ENCODE measurements at places on chromosomes 16 and 17. TPM values are rescaled to one million over a fixed set of nuclear protein-coding genes. Genes with fewer than 3 reads are reported as not detected.

- no peaks in the 10 kb centered on the region for H3K4me1 ChIP-seq
- no peak overlapping the region for H3K27ac ChIP-seq
- H3K27me3 ChIP-seq, result peaks cover 2% of the 10 kb centered on the region
- H3K36me3 ChIP-seq, result no peaks in the 10 kb centered on the region
These were observed 41.4 kb upstream of the ANKFN1 start for GRCh38 chr17:56111706-56112485.

DNA sequence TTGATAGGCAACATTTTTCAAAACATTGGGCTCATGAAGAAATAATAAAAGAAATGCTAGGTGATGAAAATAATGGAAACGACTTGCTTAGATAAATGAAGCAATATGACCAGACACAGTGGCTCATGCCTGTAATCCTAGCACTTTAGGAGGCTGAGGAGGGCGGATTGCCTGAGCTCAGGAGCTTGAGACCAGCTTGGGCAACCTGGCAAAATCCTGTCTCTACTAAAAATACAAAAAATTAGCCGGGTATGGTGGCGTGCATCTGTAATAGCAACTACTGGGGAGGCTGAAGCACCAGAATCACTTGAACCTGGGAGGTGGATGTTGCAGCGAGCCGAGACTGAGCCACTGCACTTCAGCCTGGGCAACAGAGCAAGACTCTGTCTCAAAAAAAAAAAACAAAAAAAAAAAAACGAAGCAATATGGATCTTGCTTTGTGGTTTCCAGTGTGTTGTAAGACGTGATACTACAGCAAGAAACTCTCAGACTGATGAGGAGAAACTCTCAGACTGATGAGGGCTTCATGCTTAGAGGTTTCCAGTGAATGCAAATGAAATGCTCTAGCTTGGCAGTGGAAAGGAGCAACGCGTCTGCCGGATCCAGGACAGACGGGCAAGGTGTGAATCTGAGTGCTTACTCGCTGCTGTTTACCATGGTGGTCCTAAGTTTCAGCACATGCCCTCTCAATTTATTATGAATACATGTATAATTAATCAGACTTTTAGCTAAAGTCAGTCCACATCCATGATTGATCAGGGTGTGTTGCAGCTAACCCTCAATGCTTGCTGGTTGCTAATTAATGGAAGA, 11.5 kb upstream of the IGF2BP1 start:
- no peaks in the 10 kb centered on the region for H3K36me3 ChIP-seq
- no peaks in the 10 kb centered on the region for H3K4me1 ChIP-seq
- no peak overlapping the region for H3K27ac ChIP-seq
- no peak for DNase-seq

DNA sequence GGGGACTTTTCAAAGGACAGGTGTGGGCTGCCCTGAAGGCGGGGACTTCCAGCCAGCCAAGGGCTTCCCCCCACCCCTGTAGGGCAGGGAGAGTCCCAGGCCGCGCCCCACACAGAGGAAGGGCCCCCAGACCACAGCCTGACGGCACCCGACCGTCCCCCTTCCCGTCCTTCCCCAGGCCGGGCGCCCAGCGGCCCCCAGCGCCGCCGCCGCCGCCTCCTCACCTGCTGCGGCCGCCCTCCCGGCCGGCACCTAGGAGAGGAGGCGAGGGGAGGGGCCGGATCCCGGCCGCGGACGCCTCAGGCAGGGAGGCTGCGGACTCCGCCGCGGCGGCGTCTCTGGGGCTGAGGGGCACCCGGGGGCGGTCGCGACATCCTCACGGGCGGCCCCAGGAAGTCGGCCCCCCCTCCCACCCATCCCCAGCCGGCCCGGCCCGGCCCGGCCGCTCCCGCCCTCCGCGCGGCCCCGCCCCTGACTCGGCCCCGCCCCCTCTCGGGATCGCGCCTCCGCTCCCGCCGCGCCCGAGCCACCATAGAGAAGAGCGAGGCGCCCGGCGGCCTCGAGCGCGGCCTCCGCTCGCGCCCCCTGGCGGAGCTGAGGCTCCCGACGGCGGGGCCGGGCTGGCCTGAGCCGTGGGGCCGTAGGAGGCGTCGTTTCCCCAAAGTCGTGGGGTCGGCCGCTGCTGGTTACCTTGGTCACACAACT, 25.5 kb upstream of the RFFL start:
- peaks cover 54% of the 10 kb centered on the region for H3K4me1 ChIP-seq
- H3K27me3 ChIP-seq, result no peaks in the 10 kb centered on the region
- DNase-seq, result peak; percentile 95
- peak overlapping the region; percentile 89 for H3K4me3 ChIP-seq
- peaks cover 2% of the 10 kb centered on the region for H3K36me3 ChIP-seq

DNA sequence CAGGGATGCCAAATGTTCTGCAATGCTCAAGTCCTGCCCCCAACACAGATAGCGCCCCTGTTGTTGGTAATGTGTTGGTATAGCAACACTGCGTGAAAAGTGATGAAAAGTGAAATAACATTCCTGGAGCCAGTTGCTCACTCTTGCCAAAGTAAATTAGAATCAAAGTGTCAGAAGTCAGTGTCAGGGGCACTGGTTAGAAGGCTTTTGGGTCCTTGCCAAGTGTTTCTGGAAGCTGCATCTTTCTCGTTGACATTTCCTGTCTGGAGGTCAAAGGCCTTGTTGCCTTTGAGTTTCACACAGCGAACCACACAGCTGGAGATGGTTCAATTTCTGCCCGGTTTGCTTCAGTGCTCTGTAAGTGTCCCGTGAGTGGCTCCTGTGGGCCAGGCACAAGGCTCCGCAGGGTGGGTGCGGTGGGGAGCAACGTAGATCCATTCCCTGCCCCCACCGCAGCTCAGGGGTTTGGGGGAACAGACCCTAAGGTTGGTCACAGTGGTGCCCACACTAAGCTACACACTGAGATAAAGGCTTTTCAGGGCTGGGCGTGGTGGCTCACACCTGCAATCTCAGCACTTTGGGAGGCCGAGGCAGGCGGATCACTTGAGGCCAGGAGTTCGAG, 3.6 kb upstream of the SLC16A5 start:
- no peak overlapping the region for H3K4me3 ChIP-seq
- peak; percentile 27 for DNase-seq
- no peaks in the 10 kb centered on the region for H3K36me3 ChIP-seq
- H3K4me1 ChIP-seq, result peaks cover 47% of the 10 kb centered on the region
- H3K27me3 ChIP-seq, result no peaks in the 10 kb centered on the region
- H3K27ac ChIP-seq, result no peak overlapping the region

DNA sequence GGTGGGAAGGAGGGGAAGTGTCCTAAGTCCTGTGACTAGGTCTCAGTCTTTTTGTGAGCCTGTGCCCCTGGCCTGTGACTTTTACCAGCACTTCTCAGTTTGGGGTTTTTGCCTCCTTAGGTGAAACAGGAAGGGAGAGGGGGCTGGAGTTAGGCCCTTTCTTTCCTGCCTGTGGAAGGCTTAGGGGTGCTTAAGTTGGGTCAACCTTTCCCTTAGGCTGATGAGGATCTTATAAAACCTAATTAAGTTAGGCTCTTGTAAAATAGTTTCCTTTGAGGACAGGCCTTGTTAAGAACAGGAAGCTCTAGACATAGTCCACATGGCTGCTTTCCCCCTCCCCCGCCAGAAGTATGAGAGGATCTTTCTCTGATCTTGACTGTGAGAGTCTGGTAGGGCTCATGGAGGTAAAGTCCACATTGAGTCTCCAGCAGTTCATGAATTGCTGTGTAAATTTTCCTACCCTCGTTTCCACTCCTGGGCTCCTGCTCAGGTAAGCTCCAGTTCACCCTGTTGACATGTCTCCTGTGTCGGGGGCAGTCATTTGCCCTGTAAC, 17.0 kb upstream of the DNASE1 start:
- H3K4me3 ChIP-seq, result no peak overlapping the region
- H3K4me1 ChIP-seq, result peaks cover 27% of the 10 kb centered on the region
- no peaks in the 10 kb centered on the region for H3K27me3 ChIP-seq
- H3K27ac ChIP-seq, result peak overlapping the region; percentile 83

DNA sequence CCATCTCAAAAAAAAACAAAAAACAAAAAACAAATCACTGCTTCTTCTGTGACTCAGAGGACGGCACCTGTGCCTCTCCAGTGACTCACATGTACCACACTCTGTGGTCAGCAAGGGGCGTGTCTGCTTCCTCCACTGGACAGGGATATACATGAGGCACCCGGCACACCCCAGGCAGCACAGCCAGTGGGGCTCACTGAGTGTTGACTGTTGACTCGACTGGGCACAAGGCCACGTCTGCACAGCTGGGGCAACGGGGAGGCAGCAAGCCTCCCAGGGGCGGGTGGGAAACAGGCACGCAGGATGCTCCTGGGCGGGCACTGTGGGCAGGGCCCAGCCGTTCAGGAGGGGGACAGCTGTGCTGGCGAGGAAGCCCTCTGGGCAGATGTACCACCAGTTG, 64.1 kb downstream of the TIMM22 start:
- no peaks in the 10 kb centered on the region for H3K27me3 ChIP-seq
- no peak overlapping the region for H3K27ac ChIP-seq
- peaks cover 28% of the 10 kb centered on the region for H3K36me3 ChIP-seq
- no peak overlapping the region for H3K4me3 ChIP-seq
- peak; percentile 62 for DNase-seq

GRCh38 chr16:66740010-66740409, 11.4 kb downstream of the DYNC1LI2 start:
- no peak overlapping the region for H3K4me3 ChIP-seq
- DNase-seq, result peak; percentile 48
- peaks cover 16% of the 10 kb centered on the region for H3K4me1 ChIP-seq
- no peak overlapping the region for H3K27ac ChIP-seq
- H3K36me3 ChIP-seq, result peaks cover 45% of the 10 kb centered on the region

DNA sequence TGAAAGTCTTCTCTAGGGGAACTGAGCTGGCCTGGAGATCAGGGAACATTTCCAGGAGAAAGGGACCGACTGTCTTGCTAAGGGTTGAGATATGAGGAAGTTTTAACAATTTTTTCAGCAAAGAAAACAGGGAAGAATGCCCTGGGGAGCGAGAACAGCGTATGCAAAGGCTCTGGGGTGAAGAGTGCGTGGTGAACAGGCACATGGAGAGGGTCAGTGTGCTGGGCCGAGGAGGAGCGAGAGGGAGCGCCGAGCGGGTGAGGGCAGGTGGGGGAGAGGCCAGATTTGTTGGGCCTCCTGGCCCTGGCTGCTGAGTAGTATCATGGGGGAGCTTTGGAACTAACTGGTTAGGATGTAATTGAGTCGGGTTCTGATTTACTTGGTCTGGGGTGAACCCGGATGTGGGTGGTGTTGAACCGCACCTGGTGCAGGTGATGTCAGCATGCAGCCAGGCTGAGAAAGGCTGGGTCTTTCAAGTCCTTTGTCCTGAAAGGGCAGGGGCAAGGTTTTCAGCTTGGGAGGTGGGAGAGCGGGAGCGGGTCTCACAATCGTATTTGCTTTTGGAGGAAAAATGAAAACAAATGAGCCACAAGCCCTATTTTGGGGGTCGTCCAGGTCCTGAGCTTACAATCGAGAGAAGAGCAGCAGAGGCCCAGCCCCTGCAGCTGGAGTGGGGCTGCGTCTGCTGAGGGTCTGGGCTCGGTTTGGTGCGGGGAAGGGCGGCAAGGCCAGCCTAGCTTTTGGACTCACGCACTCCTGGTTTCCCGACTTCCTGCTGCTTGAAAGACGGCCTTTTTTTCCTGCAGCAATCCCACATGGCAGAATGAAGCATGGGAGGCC, 11.1 kb upstream of the WFDC1 start:
- no peak overlapping the region for H3K27ac ChIP-seq
- DNase-seq, result no peak
- H3K4me1 ChIP-seq, result no peaks in the 10 kb centered on the region
- peaks cover 4% of the 10 kb centered on the region for H3K27me3 ChIP-seq
- H3K4me3 ChIP-seq, result no peak overlapping the region

GRCh38 chr16:86975445-86975844, 341.7 kb downstream of the C16orf95 start:
- H3K36me3 ChIP-seq, result no peaks in the 10 kb centered on the region
- H3K27ac ChIP-seq, result no peak overlapping the region
- no peak overlapping the region for H3K4me3 ChIP-seq
- peaks cover 6% of the 10 kb centered on the region for H3K27me3 ChIP-seq
- no peaks in the 10 kb centered on the region for H3K4me1 ChIP-seq

DNA sequence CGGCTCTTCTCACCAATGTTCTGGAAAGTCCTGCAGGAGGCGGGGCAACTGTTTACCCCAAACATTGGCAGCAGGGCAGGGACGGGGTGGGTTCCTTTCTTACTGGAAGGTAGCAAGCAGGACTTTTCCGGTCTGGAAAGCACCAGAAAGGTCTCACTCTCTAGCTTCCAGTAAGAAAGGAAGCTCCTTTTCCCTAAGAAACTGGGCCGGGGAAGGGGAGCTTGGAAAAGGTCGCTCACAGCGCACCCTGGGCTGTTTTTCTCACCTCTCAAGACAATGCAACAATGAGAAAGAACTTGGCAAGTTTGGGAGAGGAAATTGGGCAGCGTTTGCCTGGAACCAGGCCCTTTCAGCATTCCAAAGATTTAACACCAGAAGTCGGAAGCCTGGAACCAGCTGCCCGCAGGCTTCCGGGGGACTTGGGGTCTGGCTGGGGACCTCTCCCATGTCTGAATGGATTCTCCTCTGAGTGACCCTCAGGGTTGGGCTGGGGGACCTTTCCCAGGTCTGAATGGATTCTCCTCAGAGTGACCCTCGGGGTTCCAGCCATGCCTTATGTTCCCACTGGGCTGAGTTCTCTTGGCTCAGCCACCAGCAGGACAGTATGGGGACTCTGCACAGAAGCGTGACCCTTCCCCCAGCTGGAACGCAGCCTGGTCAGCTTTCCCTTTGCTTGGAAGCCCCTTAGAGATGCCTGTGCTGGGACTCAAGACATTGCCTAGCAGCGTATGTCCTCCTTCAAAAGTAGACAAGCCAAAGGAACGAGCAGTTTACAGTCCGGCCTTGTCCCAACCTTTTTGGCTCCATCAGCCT, 166.5 kb upstream of the PLCG2 start:
- no peaks in the 10 kb centered on the region for H3K27me3 ChIP-seq
- no peak for DNase-seq
- H3K4me1 ChIP-seq, result peaks cover 2% of the 10 kb centered on the region
- no peak overlapping the region for H3K4me3 ChIP-seq

DNA sequence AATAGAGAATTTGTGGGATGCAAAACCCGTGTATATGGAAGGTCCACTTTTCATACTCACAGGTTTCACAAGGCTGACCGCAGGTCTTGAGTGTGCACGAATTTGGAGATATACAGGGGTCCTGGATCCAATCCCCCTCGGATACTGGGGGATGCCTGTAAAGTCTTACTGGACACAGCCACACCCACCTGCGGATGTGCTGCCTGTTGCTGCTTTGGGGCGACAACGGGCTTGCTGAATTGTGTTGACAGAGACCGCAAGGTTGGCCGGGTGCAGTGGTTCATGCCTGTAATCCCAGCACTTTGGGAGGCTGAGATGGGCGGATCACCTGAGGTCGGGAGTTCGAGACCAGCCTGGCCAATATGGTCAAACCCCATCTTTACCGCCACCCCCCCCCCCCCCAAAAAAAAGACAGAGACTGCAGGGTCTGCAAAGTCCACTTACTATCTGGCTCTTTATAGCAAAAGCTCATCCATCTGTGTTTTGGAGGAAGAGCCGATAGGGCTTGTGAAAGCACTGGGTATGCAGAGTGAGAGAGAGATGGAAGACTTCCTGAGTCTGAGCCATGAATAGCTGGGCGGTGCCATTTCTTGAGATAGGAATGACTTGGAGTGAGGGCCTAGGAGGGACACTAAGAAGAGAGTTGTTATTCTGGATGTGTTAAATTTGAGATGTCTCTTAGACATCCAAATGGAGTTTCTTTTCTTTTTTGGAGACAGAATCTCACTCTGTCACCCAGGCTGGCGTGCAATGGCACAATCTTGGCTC, 6.4 kb upstream of the COG1 start:
- no peak for DNase-seq
- H3K27ac ChIP-seq, result no peak overlapping the region
- H3K27me3 ChIP-seq, result no peaks in the 10 kb centered on the region
- H3K4me3 ChIP-seq, result no peak overlapping the region
- H3K4me1 ChIP-seq, result peaks cover 4% of the 10 kb centered on the region

- H3K4me1 ChIP-seq, result peaks cover 7% of the 10 kb centered on the region
- H3K4me3 ChIP-seq, result no peak overlapping the region
- no peaks in the 10 kb centered on the region for H3K36me3 ChIP-seq
- H3K27ac ChIP-seq, result no peak overlapping the region
These were observed 11.5 kb upstream of the CNGB1 start for GRCh38 chr16:57982385-57982784.

The GP2 gene
- not detected for total RNA-seq

Data from activated CD4-positive, alpha-beta T cell treated with anti-CD3 and anti-CD28 coated beads for 36 hours (primary cell).